ENCODE measurements at places on chromosomes 6 and 20.

DNA sequence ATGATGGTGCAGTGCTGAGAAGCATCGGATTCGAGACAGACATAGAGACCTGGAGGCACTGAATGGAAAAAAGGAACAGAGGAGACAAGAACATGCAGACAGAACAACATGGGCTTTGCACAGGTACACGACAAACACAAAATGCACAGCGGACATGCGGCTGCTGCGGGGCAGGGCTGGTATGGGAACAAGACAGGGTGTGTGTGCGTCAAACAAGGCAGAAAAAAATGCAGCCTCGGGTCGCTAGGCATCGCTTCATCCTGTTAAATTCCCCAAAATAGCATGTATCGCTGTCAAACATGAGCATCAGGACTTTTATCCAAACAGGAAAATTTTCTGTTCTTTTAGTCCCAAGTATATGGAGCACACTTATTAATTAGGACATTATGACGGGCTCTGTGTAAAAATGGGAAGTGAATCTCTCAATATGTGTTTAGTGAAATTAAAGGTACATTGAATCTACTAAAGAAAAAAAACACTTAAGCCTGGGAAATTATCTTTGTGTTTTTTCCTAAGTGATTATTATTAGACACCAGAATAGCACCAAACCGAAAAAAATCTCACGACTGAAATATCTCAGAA is 36.1 kb upstream of the TBXT start:
- DNase-seq = no peak

GRCh38 chr20:46928580-46929132 is 34.0 kb downstream of the EYA2 start:
- DNase-seq = no peak

GRCh38 chr6:21610341-21610740 is 16.8 kb downstream of the SOX4 start:
- no peak for DNase-seq

DNA sequence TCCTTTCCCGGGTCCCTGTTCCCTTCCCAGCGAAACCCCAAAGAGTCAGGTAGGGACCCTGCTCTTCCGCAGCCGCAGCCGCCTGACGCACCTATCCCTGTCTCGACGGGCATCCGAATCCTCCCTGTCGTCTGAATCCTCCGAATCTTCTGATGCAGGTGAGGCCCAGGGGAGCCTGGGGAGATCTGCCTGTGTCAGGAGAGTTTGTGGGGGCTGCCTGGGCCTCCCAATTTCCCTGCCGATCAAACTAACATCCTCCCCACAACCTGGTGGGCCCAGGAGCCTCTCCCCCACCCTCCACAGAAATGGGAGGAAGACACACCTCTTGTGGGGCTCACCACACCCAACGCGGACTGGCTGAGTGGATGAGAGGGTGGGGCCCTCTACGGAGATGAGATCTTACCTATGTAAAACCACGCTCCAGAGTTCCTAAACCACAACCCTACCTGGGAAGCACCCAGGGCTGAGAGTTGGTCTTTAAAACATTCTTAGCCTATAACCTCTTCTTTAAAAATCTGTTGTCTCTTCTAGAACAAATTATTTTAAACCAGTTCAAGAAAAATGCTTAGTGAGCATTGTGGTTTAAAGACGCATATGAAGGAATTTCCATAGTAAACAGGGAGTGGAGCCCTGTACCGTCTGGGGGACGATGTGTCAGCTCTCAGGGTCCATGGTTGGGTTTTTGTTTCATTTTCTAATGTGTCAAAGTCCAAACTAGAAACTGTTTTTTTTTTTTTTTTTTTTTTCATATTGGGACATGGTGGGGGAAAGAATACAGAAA is 1.7 kb downstream of the CDC25B start:
- no peak for DNase-seq

GRCh38 chr6:84740385-84740784 is 24.0 kb downstream of the TBX18 start:
- DNase-seq = no peak

DNA sequence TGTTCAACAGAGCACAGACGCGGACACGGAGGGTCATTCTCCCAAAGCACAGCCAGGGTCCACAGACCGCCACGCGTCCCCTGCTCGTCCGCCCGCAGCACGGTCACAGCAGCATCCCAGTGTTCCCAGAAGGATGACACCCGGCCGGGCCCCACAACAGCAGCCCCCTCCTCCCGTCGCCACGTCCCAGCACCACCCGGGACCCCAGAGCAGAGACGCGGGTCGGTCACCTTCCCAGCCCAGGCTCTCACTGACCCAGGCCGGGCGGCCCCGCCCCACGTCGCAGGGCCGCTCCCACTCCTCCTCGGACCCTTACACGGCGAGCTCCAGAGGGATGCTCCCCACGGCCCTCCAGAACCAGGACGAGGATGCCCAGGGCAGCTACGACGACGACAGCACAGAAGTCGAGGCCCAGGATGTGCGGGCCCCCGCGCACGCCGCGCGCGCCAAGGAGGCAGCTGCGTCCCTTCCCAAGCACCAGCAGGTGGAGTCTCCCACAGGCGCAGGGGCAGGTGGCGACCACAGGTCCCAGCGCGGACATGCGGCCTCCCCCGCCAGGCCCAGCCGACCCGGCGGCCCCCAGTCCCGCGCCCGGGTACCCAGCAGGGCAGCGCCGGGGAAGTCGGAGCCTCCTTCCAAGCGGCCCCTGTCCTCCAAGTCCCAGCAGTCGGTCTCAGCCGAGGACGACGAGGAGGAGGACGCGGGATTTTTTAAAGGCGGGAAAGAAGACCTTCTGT is 64.3 kb downstream of the FNDC1 start:
- DNase-seq = no peak

DNA sequence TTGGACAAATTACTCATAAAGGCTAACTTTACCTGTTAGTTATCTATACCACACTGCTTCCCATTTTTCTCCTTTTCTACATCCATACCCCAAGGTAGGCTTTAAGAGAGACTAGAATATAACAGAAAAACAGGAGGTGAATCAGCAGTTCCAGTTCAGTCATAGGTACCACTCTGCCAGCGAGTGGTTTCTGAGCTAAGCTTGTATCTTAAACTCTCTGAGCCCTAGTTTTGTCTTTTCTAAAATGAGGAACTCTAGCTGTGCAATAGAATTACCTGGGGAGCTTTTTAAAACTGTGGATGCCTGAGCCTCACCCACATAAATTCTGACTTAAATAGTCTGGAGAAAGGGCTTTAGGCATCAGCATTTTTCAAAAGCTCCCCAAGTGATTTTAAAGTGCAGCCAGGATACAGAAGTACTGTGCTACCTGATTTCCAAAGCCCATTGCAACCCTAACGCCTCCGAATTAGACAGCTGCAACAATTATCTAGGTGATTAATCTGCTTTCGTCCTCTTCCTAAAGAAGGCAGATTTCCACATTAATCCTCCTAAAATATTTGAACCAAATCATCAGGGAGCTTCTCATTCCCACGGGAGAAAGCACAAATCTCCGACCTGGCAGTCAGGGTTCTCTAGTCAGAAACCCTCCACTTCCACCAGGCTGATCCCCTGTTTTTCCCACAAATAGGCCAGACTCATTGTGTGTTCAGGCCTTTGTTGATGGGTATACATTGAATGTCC is 37.4 kb upstream of the RPL7L1 start:
- no peak for DNase-seq

DNA sequence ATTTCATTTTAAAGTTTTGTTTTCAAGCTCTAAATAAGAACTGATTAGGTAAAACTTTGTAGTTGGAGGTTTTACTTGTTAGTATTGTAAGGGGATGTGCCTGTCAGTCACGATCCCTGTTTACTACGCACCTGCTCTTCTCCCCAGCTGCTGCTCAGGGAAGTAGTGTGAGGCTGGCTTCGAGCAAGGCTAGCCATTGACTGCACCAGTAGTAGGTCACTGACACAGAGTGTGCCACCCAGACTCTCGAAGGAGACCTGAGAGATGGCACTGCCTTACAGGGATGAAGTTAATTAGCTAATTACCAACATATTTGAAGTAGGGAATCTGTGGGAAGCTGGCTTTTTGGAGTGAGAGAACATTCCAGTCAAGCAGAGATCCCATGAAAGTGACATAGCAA is 89.2 kb downstream of the DNAH8 start:
- no peak for DNase-seq

GRCh38 chr6:158174024-158174423 is 5.9 kb downstream of the GTF2H5 start:
- DNase-seq = no peak

DNA sequence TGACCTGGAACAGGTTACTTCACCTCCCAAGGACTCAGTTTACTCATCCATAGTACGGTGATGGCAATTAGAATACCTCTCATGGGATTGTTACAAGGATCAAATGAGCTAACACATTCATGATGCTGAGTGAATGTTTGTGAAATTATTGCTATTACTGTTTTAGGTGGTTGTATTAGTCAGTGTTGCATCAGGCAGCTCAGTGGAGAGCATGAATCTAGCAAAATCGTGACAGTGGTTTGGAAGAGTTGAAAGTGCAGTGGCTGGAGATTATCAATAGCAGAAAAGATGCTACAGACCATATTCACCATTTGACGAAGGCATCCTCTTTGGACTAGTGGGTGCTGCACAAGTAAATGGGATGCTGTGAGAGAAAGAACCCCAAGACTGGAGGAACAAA is 50.4 kb upstream of the CTNNBL1 start:
- DNase-seq = no peak

GRCh38 chr20:11188843-11189603 is 515.2 kb upstream of the JAG1 start:
- no peak for DNase-seq

GRCh38 chr6:121533321-121533841 is 97.9 kb downstream of the GJA1 start:
- no peak for DNase-seq

- no peak for DNase-seq
Measured at GRCh38 chr20:63074631-63075030, 67.9 kb upstream of the BHLHE23 start.

- DNase-seq = no peak
Measured at GRCh38 chr6:83905648-83906047, 46.2 kb downstream of the CYB5R4 start.

DNA sequence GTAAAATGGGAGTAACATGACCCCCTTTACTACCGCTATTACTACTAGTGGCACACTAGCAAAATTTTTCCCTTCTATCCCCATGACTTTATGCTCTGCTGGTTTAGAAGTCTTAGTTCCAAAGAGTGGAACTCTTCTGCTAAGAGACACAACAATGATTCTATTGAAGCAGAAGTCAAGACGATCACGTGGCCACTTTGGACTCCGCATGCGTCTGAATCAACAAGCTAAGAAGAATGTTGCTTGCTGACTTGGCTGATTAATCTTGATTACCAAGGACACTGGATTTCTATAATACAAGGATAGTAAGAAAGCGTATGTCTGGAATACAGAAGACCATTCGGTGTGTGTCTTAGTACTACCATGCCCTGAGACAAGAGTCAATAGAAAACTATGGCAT is 244.7 kb upstream of the BTBD3 start:
- no peak for DNase-seq

DNA sequence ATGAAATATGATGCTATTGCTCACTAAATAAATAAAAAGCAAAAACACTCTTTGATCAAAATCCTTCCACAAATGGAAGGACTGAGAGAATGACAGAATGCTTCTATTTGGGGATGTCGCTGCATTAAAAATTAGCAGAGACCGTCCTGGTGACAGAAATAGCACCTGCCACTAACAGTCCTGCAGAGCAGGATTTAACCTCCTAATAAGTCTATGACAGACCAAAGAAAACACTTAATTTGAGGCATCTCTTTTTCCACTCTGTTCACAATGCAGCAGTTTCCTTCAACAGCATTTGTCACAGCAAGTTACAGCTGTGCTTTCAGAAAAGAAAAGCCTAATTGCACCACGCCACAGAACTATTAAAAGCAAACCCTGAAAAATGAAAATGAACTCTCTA is 140.6 kb upstream of the BEND6 start:
- no peak for DNase-seq

DNA sequence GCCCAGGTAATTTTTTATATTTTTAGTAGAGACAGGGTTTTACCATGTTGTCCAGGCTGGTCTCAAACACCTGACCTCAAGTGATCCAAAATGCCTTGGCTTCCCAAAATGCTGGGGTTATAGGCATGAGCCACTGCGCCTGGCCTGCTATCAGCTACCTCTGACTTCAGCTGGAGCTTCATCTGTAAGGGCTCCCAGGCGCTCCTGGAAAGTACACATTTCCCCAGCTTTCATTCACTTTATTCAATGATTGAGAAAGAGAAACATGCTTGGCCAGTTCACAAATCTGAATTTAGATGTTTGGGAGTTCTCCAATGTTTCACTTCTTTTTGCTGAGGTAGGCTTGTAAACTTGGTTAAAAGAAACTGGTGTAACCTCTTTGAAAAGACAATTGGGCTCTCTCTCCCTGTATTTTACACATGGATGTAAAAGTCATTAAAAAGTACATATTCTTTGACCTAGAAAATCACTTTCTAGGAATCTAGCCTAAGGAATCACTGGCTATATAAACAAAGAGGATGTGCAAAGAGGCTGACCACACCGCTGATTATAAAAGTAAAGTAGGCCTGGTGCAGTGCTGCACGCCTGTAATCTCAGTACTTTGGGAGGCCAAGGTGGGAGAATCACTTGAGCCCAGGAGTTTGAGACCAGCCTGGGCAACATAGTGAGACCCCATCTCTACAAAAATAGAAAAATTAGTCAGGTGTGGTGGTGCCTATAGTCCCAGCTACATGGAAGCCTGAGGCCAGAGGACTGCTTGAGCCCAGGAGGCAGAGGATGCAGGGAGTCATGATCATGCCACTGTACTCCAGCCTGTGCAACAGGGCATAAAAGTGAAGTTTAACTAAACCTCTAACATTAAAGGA is 128.9 kb downstream of the BACH2 start:
- no peak for DNase-seq

- no peak for DNase-seq
Measured at GRCh38 chr6:100078509-100078908, 84.5 kb upstream of the MCHR2 start.

DNA sequence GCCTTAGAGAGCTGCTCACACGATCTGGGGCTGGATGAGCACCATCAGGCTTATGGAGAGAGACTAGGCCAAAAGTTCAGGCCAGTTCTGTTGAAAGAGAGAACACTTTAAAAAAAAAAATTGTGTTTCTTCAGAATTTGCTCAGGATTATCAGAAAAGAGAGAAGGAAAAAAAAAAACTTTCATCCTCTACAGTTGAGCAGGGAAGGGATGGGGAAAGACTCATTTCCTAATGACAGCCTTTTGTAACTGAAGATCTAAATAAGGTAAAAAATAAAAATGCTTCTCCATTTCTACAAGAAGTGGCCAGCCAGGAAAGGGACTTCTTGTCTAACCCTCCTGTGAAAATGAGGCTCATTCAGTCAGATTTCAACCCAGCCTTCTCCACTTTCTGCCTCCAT is 134.8 kb downstream of the LY86 start:
- no peak for DNase-seq

DNA sequence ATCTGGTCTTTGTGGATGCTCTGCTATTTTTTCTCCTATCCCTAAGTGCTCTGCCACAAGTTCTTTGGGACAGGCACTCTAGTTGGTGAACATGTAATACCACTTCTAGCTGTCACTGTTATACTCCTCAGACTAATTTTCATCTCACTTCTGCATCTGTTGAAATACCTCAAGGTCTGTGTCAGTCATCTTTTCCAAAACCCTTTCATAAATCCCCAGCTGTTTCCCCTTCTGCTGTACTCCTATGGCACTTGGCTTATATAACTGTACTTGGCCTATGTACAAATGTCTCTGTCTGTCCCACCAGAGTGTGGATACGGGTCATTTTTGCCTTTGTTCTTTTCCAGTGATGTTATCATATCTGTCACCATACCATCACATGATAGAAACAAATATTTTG is 124.2 kb downstream of the FHL5 start:
- no peak for DNase-seq

GRCh38 chr20:10430000-10430466 is 4.0 kb downstream of the MKKS start:
- no peak for DNase-seq

GRCh38 chr20:59007665-59008511 is 834 bp upstream of the CTSZ start:
- DNase-seq = no peak

GRCh38 chr6:118651282-118652050 is at the start of gene CEP85L:
Gene CEP85L (minus strand): TSS chr6:118651591. CDS start chr6:118651269, 322 bp downstream.
- peak; percentile 88 for DNase-seq

All from activated T-helper 9 cell treated with anti-CD3 and anti-CD28 coated beads, Interleukin-2, amount 50 U/mL, for 16 hours (primary cell).